NCI-H82 (cell line): ENCODE measurements at places on chromosomes 11 and 22.
A peak's percentile ranks its signal among the peaks of the same experiment; 100 is the strongest.

- DNase-seq = peak; percentile 56
Observed at GRCh38 chr11:46119352-46120216, 1.7 kb downstream of the PHF21A start.

DNA sequence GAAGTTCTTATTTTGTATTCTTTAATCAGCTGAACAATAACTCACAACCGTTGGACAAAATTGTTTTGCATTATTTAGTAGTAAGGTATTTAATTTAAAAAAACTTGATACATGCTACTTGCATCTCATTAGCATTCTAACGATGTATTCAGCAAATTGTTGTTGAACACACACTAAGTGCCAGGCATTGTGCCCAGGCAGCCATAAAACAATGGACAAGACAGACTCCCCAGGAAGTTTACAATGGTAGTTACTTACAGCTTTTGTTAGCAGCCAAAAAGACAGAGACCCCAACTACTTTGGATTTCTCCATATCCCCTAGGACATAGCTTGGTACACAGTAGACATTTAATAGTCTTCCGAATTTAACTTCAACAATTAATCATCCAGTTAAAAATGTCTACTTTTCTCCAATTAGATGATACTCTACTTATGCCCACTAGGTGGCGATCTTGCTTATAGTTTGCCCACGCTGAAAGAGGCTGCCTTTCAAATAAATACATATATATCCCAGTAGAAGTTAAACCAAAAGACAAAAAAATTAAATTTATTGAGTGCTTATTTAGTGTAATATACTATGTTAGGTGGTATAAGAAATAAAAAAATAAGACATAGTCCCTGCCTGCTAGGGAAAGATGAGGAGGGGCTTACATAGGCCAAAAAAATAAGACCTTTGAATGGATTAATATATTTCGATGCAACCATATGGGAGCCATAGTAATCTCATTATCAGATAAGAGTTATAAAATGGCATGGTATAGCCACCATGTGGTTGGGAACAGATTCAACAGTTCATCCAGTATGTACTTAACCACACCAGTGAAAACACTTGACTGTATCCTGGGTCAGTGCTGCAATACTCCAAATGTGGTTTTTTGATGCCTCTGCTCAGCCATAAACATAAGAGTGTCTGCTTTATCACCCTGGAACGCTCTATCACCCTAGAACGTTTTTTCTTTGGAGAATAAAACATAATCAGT is 2.0 kb upstream of the FJX1 start:
- DNase-seq = peak; percentile 90

- no peak for DNase-seq
Observed at GRCh38 chr22:49066619-49067018, 761.1 kb downstream of the BRD1 start.

DNA sequence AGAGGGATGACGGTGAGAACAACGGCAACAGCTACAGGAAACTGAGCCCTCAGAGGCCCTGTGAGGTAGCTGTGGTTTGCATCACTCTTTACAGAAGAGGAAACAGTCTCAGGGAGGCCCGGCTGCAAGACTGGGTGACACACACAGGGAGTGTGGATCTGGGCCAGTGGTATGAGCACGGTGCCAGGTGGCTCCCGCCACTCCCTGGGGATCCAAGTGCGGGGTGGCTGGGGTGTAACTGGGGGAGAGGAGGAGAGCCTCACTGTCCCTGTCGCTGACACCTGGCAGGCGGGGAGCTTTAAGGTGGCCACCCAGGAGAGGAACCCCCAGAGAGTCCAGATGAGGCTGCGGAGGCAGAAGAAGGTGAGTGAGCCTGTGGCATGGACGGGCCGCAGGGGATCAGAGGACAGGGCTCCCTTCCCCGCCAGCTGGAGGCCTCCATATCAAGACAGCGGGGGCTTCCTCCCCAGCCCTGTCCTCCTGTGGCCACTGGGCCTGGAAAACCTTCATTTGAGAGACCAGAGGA is 5.6 kb downstream of the RGL4 start:
- no peak for DNase-seq

- DNase-seq = no peak
Observed at GRCh38 chr11:18229501-18229900, 7.1 kb downstream of the SAA4 start.

- DNase-seq = no peak
Observed at GRCh38 chr11:69444381-69445130, 36.9 kb upstream of the LINC01488 start.

GRCh38 chr11:30860146-30860545 is 274.0 kb upstream of the MPPED2 start:
- DNase-seq = no peak

GRCh38 chr11:124766156-124766555 is 4.1 kb upstream of the ESAM start:
- no peak for DNase-seq

- DNase-seq = peak; percentile 87
Observed at GRCh38 chr11:127003260-127003981, 2.9 kb upstream of the KIRREL3 start.

DNA sequence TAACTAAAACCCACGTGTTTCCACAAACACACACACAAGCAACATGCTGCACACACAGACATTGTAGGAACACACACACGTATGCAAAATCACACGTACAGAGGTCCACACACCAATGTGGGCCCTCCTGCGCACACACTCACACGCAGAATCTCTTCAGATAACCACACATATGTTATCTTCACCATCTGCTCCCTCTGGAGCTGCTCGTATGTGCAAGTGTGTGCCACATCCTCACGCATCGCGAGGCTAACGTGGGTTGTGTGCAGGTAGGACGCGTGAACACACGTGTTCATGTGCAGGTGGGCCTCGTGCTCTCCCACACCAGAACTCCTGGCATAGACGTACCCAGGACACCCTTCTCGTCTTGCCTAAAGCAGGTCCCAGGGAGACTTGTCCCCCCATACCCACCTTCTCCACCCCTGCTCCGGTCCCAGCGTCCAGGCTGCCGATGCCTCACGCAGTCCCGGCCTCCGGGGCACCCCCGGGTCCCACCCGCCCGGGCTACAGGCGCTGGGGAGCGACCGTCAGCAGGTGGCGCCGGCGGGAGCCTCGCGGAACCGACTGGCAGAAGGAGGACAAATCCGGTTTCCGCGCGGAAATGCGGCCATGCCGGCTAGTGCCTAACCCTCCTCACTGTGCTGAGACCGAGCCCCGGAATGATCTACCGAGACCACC is 10.3 kb upstream of the IGSF9B start:
- DNase-seq = peak; percentile 60

- no peak for DNase-seq
Observed at GRCh38 chr11:8218840-8219239, 44.8 kb downstream of the LMO1 start.

- DNase-seq = no peak
Observed at GRCh38 chr22:33426451-33426850, 368.3 kb upstream of the SYN3 start.

DNA sequence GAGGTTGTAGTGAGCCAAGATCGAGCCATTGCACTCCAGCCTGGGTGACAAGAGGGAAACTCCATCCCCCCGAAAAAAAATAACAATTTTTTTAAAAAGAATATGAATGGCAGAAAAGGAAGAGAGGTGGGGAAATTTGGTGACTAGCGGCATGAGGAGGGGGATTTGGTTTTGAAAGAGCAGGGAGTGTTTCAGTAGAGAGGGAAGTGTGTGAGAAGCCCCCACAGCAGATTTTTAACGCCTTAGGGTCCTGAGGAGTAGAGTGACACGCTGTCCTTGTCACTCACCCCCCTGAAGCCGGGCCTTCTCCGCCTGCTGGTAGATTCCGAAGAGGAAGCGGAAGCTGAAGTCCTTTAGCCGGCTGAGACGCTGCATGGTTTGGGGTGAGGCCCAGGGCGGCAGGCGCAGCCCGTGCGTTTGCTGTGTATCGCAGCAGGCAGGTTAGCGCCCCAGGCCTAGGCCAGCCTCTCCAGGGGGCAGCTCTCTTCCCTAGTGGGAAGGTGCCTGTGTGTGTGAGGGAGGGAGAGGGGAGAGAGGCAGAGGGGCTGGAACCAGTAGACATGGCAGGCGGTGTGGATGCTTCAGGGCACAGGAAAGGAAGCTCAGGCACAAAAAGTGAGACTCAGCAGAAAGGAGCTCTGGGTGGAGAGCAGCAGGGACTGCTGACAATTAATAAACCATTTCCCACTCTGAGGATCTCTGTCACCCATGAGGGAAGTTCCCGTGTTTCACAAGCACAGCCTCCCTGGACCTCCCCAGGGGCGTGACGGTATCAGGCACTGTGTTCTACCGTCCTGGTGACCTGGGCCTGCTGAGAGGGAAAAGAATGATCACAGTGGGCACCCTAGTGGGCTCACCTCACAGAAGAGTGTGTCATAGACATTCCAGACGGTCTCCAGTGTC is 3.9 kb downstream of the ACP2 start:
- no peak for DNase-seq

- no peak for DNase-seq
Observed at GRCh38 chr11:67314218-67314617, 10.9 kb downstream of the SSH3 start.

GRCh38 chr22:27780161-27780575 is 21.4 kb downstream of the MN1 start:
- DNase-seq = no peak

DNA sequence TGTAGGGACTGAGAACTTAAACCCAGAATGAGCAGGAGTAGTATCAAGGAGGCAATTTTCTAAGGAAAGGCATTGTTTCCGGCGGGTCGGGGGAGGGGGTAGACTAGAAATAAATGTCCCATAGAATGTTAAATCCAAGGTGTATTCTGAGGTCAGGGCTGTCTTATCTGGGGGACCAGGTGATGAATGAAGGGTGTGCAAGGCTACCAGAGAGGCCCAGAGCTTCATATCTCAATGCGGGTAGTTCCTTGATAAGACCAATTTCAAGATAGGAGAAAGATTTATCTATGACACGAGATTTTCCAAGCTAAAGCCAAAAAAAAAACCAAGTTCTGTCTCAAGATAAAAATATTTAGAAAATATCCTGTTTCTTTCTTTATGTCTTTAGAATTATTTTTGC is 8.3 kb upstream of the RCE1 start:
- no peak for DNase-seq

DNA sequence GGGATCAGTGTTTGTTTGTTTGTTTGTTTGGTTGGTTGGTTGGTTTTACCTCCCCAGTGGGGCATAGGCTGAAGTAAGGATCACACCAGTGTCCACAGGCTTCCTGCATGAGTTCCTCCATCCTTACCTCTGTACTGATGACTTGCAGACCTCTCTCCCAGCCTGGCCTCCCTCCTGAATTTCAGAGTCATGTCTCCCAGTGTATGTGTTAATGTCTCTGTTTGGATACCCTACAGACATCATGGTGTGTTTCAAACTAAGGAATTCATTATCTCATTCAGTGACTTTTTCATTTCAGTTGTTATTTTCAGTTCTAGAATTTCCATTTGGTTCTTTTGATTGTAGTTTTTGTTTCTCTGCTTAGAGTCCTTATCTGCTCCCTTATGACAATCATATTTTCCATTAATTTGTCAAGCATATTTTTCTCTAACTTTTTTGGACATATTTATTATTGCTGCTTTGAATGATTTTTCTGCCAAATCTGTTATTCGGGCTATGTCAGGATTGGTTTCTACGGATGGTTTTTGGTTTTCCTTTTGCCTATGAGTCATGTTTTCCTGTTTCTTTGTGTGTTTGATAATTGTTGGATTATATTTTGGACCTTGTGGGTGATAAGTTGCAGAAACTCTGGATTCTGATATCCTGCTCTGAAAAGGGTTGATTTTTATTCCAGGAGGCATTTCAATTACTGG is 23.6 kb downstream of the MYEOV start:
- no peak for DNase-seq

- DNase-seq = no peak
Observed at GRCh38 chr11:3090096-3090901, 33.1 kb upstream of the CARS1 start.

- DNase-seq = no peak
Observed at GRCh38 chr22:37204045-37204655, 8.1 kb downstream of the SSTR3 start.

DNA sequence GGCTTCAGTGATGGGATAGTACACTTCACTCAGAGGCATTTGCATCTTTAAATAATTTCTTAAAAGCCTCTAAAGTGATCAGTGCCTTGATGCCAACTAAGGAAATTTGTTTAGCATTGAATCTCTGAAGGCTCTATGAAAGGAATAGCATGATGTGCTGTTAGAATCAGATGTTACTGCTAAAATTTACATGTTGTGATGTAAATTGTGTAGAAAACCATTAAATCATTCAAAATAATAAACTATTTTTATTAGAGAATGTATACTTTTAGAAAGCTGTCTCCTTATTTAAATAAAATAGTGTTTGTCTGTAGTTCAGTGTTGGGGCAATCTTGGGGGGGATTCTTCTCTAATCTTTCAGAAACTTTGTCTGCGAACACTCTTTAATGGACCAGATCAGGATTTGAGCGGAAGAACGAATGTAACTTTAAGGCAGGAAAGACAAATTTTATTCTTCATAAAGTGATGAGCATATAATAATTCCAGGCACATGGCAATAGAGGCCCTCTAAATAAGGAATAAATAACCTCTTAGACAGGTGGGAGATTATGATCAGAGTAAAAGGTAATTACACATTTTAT is 4.6 kb downstream of the MALAT1 start:
- no peak for DNase-seq

DNA sequence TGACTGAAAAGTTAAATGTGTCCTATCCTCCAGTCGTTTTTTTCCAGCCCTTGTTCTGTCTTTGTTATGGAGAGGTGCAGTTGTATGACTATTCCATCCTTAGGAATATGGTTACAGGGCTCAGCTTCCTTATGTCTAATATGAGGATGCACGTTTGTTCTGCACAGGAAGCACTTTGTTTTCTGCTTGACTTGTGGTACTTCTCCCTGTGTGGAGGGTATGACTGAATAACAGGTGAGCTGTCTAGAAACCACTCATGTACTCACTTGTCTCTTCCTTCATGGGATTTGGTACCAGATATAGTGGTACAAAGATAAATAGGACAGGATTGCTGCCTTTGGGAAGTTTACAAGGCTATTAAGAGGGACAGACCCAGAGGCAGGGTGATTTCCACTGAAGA is 17.4 kb downstream of the CABIN1 start:
- no peak for DNase-seq

DNA sequence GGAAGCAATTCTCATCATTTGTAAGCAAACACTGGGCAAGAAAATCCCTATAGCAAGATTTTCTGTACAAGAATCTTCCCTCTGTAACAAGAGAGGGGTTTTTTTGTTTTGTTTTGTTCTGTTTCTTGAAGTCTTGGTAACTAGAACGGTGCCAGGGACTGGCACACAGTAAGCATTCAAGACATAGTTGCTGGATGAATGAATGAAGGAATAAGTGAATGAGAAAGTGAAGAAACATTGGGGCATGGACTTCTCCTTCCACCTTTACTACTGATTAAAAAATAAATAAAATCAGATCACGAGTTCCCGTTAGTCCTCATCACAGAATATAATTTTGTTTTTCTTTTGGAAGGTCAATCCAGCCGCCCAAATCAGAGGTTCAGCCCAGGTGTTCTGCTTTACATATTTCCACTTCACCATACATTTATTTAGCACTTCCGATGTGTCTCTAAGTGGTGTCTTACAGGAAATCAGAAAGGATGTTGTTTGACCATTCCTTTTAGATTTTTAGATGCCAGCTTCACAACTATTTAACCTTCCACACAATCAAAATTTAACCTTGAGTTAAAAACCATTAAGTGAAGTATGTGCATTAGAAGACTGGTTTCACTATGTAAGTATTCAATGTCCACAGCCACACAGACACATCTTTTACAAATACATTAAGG is 281.2 kb downstream of the CADM1 start:
- no peak for DNase-seq

- DNase-seq = peak; percentile 7
Observed at GRCh38 chr11:6667733-6668374, 12.2 kb upstream of the DCHS1 start.
